ENCODE measurements at places on chromosomes 2 and 18. TPM values are rescaled to one million over a fixed set of nuclear protein-coding genes. Genes with fewer than 3 reads are reported as not detected.

DNA sequence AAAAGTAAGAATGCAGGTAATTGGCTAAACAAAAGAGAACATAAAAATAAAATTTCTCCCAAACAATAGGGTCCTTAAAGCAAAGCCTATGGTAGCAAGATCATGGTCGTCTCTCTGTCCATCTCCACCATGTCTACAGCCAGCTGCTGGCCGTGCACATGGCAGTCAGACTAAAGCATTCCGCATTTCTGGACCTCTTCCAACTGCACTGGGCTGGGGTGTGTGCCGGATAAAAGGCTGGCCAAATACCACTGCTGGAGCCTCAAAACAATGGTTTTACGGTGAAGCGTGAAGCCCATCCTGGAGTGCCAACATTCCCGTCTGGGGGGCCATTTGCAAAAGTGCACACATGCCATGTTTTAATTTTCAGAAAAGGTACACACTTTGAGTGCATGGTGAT is 74.8 kb upstream of the PIEZO2 start:
- no peak for DNase-seq

DNA sequence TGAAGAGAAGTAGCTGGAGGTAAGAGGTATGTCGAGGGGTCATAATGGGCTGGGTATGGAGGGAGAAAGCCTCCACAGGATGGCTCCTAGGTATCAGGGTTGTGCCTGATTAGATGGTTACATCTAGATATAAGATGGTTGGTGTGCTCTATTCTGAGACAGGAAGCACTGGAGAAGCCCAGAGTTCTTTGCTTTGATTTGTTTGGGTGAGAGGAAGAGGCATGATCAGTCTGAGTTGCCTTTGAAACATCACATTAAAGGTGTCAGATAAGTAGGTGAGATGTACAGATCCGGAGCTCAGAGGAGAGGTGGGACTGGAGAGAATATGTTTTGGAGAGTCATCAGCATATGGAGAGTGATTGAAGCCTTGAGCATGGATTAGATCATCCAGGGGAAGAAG is 74.1 kb downstream of the KLHL29 start:
- DNase-seq: no peak

- DNase-seq: no peak
These were observed 51.7 kb downstream of the MFSD6 start for GRCh38 chr2:190459881-190460280.

Gene HOXD8
- total RNA-seq: 22.0 TPM

GRCh38 chr18:452816-453215 is 47.7 kb downstream of the COLEC12 start:
- no peak for DNase-seq
